ENCODE measurements at places on chromosomes 2 and 18.

DNA sequence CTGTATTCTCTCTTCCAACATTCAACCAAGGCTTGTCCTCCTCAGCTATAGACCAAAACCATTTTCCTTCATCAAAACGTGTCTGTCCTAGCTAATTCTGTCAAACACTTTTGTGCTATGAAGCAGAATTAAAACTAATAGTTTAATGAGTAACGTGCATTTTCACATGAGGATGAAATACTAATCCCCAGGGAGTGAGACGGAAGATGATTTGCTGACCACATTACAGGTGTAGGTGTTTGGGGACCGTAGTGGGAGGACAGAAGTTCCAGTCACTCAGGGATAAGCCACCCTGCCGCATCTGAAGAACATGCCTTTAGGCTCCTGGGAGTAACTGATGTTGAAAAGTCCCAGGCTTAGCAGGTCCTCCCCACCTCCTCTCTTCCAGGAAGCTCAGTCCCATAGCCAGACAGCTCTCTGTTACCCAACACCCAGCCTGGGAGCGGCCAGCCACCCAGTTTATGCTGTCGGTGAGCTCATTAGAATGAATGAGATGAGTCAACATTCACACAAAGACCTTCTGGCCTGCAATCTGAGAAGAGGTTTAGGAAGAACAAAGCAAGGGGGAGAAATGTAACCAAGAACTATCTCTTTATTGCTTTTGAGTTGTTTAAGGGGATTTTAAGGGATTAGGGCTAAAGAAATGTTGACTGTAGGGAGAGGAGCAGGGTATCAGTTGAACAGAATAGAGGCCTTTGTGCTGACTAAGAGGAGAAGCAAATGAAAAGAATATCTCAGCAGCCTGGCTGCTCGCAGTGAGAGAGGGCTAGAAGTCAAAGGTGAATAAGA lies 122.5 kb downstream of the FOXI3 start:
- H3K36me3 ChIP-seq = no peaks in the 10 kb centered on the region
- H3K27ac ChIP-seq = no peak overlapping the region
- DNase-seq = no peak
- H3K27me3 ChIP-seq = peaks cover 16% of the 10 kb centered on the region
- H3K4me1 ChIP-seq = no peaks in the 10 kb centered on the region

DNA sequence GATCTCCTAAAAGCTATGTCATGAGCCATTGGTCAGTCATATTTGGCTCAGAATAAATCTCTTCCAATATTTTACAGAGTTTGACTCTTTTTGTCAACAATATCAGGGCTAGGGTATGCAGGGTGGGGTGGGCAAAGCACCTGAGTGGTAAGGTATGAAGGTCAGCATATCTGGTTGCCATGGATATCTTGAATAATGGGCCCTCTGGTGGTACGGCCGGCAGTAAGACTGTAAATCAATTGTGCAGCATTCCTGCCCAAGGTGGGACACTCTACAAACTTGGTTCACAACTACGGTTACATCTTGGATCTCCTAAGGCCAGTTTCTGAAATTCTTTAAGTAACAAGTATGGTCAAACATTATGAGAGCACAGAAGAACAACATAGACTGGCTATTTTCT lies 119.6 kb downstream of the SPOPL start:
- H3K27me3 ChIP-seq = no peaks in the 10 kb centered on the region
- H3K4me3 ChIP-seq = no peak overlapping the region
- no peaks in the 10 kb centered on the region for H3K4me1 ChIP-seq
- no peak overlapping the region for H3K27ac ChIP-seq

DNA sequence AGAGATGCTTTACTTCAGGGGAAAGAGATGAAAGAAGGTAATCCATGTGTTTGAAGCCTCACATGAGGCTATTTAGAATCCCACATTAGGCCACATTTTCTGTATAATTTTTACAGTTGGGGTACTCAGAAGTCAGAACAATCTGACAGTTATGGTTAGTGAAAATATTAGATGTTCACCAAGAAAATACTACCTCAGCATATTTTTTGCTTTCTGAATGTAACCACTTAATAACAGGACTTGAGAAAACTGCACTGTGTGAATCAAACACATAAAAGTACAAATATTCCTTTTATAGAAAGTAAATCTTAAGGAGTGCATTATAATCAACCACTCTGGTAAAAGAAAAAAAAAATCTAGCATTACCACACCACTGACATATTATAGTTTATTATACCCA lies 169.3 kb downstream of the SATB2 start:
- no peaks in the 10 kb centered on the region for H3K4me1 ChIP-seq
- no peaks in the 10 kb centered on the region for H3K27me3 ChIP-seq
- H3K27ac ChIP-seq = no peak overlapping the region

DNA sequence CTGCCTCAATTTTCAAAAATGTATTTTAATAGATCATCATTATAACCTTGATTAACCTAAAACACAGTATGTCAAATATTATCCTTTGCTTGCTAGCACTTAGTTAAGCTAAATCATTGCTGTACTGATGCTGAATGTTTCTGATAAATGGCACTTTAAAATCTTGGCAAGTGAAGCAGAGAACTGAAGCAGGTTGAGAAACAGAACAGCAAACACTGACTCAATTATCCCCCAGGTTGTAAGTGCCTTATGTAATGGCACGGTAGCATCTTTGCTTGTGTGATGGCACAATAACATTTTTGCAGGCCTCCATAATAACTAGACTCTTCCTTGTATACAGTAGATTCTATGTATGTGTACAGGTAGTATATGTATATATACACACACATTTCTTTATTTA lies 33.8 kb downstream of the ARHGAP15 start:
- no peaks in the 10 kb centered on the region for H3K36me3 ChIP-seq
- no peak for DNase-seq
- H3K4me3 ChIP-seq = no peak overlapping the region
- no peaks in the 10 kb centered on the region for H3K27me3 ChIP-seq

DNA sequence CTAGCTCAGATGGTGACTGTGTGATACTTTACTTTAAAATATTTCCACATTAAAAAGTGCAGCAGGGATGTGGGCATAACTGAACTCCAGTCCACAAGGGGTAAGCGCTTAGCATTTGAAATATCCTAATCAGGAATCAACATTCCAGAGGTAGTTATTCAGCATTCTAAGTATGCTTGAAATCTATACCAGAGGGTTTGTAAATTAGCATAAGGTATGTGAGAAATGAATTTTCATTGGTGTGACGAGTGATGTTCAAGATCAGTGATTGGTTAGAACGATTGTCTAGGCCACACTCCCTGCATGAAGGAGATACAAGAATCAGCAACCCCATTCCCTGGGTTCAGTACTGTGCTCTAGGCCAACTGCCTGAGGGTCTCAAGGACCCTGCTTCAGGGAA lies 42.6 kb downstream of the MAPK4 start:
- no peaks in the 10 kb centered on the region for H3K27me3 ChIP-seq
- no peak for DNase-seq
- H3K27ac ChIP-seq = no peak overlapping the region

GRCh38 chr18:24060644-24061043 lies 46.1 kb downstream of the TTC39C start:
- H3K27ac ChIP-seq = no peak overlapping the region
- H3K27me3 ChIP-seq = no peaks in the 10 kb centered on the region

- H3K27me3 ChIP-seq = no peaks in the 10 kb centered on the region
- peaks cover 3% of the 10 kb centered on the region for H3K36me3 ChIP-seq
- peak overlapping the region; percentile 89 for H3K27ac ChIP-seq
- peak overlapping the region; percentile 48 for H3K4me3 ChIP-seq
Observed at GRCh38 chr2:202910698-202911097, 775 bp downstream of the WDR12 start.

DNA sequence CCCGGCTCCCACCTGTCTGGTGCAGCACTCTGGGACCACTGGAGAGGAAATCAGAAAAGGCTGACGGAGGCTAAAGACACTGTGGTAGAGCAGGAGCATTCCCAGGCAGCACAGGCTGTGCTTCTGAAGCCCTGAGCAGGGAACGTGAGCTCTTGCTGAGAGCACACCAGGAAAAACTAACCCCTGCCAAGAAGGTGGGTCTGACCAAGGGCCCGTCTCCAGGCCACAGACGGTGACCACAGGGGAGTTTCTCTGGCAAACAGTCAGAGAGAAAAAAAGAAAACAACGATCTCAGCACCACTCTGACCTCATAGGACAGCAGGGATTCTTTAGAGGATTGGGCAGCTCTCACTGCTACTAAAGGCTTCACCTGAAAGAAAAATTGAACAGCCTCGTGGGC lies 201.4 kb downstream of the AFF3 start:
- no peaks in the 10 kb centered on the region for H3K27me3 ChIP-seq
- peaks cover 15% of the 10 kb centered on the region for H3K4me1 ChIP-seq
- no peak for DNase-seq
- no peaks in the 10 kb centered on the region for H3K36me3 ChIP-seq

GRCh38 chr2:169363560-169364150 lies 1.3 kb upstream of the LRP2 start:
- H3K4me3 ChIP-seq = peak overlapping the region; percentile 60
- no peak overlapping the region for H3K27ac ChIP-seq
- no peak for DNase-seq
- no peaks in the 10 kb centered on the region for H3K36me3 ChIP-seq
- peaks cover 40% of the 10 kb centered on the region for H3K4me1 ChIP-seq

DNA sequence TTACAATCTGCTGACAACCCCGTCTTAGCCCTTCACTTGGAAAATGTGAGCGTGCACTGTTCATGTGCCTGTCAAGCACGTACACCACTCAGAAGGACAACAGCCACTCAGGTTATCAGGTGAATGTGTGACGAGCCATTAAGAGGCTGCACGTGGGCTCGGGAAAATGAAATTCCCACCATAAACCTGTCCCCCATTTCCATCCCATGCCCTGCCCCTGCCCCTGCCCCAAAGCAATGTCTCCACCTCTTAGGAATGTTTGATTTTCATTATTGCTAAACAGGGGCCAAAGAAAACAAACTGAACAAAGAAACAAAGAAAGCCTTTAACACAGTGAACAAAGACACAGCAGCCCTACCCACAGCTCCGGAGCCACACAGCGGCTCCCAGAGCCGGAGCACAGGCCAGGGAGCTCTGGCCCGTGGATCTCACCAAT lies 90.5 kb downstream of the TMEM18 start:
- peaks cover 64% of the 10 kb centered on the region for H3K27me3 ChIP-seq
- H3K4me1 ChIP-seq = no peaks in the 10 kb centered on the region
- no peak overlapping the region for H3K27ac ChIP-seq

GRCh38 chr18:22999212-22999611 lies 66.1 kb downstream of the RBBP8 start:
- H3K27ac ChIP-seq = no peak overlapping the region
- no peak overlapping the region for H3K4me3 ChIP-seq
- H3K27me3 ChIP-seq = no peaks in the 10 kb centered on the region
- H3K4me1 ChIP-seq = no peaks in the 10 kb centered on the region

DNA sequence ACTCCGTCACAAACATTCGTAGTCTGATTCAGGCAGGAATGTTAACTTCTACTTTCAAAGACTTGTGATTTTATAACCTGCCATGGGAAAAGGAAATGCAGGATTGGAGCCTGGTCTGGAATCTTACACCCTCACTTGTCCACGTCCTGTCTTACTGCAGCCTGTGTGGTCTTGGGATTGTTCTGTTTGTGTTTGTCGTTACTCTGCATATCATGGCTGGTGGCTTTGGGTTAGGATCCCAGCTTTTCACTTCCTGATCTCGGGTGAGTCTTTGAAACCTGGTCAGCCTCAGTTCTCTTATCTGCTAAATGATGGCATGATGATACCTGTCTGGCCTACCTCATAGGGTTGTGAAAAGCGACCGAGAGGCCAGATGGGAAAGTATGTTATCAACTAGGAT lies 34.6 kb downstream of the SH3BP4 start:
- no peak overlapping the region for H3K4me3 ChIP-seq
- DNase-seq = no peak
- H3K4me1 ChIP-seq = peaks cover 47% of the 10 kb centered on the region
- H3K36me3 ChIP-seq = no peaks in the 10 kb centered on the region
- no peak overlapping the region for H3K27ac ChIP-seq
- H3K27me3 ChIP-seq = no peaks in the 10 kb centered on the region

DNA sequence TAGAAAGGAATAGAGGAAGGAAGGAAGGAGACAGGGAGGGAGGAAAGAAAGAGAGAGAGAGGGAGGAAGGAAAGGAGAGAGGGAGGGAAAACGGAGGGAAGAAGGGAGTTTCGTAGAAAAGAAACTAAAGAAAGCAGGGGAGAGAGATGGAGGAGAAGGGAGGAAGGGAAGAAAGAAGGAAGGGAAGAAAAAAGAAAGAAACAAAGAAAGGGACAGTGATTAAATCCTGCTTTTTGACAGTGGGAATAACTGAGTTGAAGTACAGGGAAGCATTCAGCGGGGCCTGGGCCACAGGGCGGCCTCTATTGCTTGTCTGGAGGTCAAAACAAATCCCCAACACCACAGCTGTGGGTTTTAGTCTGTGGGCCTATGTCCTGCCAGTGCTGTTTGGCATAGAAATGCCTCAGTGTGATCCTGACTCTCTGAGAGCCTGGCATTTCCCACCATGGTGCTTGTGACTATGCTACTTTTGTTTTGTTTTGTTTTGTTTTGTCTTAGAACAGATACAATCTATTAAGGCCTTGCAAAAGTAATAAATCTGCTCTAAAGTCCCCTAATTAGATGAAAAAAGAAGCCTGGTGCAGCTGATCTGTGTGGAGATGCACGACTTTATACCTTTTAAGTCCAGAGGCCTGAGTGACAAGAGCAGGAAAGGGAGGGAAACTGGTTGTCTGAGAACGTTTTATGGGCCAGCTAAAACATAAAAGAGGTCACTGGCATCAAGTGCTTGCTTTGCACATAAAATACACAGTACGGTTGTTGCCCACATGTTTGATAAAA lies 40.0 kb downstream of the IL1RL2 start:
- peak overlapping the region; percentile 80 for H3K27ac ChIP-seq
- no peaks in the 10 kb centered on the region for H3K36me3 ChIP-seq
- H3K27me3 ChIP-seq = no peaks in the 10 kb centered on the region
- H3K4me3 ChIP-seq = no peak overlapping the region
- peaks cover 18% of the 10 kb centered on the region for H3K4me1 ChIP-seq

- peak overlapping the region; percentile 24 for H3K4me3 ChIP-seq
- H3K4me1 ChIP-seq = no peaks in the 10 kb centered on the region
Observed at GRCh38 chr2:41698678-41699422, 349.0 kb upstream of the PKDCC start.

DNA sequence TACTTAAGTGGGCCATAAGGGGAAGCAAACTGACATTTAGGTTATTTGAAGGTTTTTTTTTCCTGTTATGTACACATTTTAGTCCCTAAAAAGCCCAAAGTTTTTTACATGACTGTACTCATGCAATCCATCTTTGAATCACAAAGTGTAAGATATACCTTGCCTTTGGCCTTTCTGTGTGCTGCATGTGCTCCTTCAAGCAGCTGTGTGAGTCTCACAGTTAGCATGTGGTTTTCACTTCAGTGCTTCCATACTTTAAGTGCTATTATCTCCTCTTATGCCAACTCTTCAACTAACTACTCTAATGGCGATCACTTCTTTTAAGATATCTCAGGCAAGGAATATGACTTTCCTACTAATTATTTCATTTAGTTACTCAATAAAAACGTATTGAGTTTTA lies 597.1 kb upstream of the ACVR2A start:
- DNase-seq = no peak
- H3K36me3 ChIP-seq = no peaks in the 10 kb centered on the region
- no peak overlapping the region for H3K27ac ChIP-seq
- no peaks in the 10 kb centered on the region for H3K4me1 ChIP-seq
- no peaks in the 10 kb centered on the region for H3K27me3 ChIP-seq

Measured in heart right ventricle (tissue), 16 donors.